NCI-H1105 treated with DMSO at 0.1 percent for 48 hours (cell line): ENCODE measurements at places on chromosomes 6 and 20.

GRCh38 chr6:139650941-139651340 lies 276.5 kb upstream of the CITED2 start:
- DNase-seq, result no peak

- no peak for DNase-seq
These were observed 144.7 kb downstream of the MYO6 start for GRCh38 chr6:75893776-75894152.

GRCh38 chr6:163455552-163455951 lies 41.0 kb downstream of the QKI start:
- DNase-seq, result no peak

- no peak for DNase-seq
These were observed 156.2 kb upstream of the EXOC2 start for GRCh38 chr6:849075-849506.

DNA sequence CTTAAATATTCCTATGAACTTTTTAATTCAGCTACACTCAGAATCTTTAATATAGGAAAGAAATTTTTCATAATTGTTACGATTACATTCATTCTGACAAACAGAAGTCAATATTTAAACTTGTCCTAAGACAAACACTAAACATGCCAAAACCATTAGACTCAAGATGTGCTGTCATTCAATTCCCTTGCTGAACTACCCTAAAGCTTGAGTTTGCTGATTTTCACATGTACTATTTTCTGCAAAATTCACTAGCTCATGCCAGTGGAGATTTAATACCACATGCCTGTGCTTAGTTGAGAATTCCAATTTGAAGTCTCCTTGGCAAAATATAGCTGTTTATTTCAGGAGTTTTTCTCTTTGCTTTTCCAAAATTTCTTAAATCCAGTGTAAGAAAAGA lies 448.0 kb downstream of the COL12A1 start:
- DNase-seq, result no peak

- no peak for DNase-seq
These were observed 298.6 kb upstream of the SUPT3H start for GRCh38 chr6:45676380-45676779.

DNA sequence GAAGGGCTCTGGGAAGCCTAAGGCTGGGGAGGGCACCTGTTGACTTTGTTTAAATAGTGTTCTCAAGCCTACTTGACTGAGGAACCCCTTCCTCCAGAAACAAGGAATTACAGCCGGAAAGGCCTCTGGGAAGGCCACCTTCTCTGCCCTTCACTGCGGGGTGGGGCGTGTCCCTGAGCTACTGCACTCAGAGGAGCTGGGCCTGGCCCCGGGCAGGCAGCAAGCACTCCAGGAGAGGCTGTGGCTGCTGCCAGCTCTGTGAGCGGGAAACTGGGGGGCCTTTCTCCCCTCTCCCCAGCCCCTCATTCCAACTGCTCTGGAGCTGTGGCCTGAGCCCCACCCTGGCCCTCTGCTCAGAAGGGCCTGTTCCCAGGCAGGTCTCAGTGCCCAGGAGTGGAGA lies 4.0 kb upstream of the OSBPL2 start:
- no peak for DNase-seq

- DNase-seq, result peak; percentile 21
These were observed 571 bp upstream of the FOXC1 start for GRCh38 chr6:1609041-1609647.

DNA sequence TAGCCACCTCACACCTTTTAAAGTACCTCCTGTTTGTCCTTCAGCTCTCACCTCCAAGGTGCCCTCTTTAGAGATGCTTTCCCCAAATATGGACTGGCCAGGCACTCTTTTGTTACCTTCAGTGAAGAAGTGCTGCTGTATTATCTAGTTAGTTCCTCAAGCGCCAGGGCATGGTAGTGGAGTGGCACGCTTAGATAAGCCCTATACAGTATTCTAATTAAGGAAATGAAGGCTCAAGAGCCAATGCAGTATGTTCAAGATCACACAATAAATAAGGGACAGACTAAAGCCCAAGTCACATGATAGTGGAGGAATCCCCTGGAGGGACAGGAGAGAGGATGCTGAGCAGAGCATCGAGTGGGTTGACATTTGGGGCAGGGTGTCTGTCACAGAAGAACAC lies 28.5 kb upstream of the GFOD1 start:
- no peak for DNase-seq

GRCh38 chr6:161168281-161168891 lies 105.5 kb downstream of the AGPAT4 start:
- peak; percentile 62 for DNase-seq

- DNase-seq, result no peak
These were observed 31.5 kb downstream of the PACSIN1 start for GRCh38 chr6:34497411-34497810.

DNA sequence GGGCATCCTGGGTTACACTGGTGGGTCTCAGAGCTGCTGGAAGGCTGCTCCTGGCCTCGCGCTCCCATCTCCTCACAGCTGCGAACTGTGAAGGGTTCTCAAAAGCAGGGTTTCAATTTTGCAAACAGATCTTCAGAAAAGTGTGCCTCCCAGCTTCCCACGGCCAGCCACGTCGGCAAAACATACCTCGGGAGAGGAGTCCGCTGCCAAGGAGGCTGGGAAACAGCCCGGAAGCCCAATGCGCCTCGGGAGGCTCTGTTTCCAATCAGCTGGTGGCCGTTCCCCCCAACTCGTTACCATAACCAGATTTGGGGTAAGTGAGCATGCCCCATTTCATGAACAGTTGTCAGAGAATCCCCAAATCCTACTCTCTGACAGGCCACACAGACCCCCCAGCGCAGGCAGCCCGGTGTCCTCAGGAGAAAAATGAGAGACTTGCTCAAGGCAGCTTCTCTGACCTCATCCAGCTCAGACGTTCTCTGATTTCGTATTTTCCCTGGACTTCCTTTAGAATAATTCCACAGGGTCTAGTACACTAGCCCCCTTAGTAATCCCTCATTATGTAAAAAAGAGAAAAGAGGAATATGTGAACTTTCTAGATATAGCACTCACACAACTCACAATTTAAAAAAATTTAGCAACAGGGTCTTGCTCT lies 98.4 kb downstream of the SNX5 start:
- DNase-seq, result no peak

GRCh38 chr6:91970700-91971099 lies 1383.8 kb upstream of the MAP3K7 start:
- DNase-seq, result no peak

GRCh38 chr6:12661432-12662089 lies 55.0 kb upstream of the PHACTR1 start:
- no peak for DNase-seq

DNA sequence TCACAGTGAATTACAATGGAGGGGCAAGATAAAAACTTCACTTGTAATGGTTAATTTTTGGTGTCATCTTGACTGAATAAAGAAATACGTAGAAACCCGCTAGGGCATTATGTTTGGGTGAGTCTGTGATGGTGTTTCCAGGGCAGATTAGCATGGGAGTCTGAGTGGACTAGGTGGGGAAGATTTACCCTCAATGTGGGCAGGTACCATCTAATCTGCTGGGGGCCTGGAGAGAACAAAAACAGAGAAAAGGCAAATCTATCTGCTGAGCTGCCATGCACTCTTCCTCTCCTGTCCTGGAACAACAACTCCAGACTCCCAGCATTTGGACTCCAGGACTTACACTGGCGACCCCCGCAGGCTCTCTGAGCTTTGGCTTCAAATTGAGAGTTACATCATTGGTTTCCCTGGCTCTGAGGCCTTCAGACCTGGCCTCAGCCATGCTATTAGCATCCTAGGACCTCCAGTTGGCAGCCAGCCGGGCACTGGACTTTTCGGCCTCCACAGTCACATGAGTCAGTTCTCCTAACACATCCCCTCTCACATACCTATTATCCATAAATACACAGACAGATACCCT lies 19.7 kb downstream of the NINL start:
- DNase-seq, result no peak

GRCh38 chr6:43246301-43247113 lies 3.2 kb downstream of the TTBK1 start:
- DNase-seq, result peak; percentile 61

DNA sequence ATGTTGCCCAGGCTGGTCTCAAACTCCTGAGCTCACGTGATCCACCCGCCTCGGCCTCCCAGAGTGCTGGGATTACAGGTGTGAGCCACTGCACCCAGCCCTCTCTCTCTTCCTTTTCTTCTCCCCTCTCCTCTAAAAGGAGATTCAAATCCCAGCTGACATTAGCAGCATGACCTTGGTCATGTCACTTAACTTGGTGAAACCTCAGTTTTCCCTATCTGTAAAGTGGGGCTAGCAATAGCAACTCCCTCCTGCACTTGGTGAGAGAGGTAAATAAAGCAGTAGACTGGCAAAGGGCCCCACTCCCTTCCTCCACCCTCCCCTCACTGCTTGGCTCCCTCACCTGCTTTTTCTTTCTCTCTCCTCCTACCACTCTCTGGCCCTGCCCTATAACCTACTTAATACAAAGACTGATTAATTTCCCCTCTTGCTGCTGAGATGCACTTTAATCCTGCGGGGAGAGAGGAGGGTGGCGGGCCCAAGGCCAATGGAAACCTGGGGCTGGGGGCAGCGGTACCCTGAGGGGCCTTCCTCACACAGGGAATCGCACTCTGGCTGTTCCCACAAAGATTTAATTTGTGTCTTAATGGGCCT lies 54.2 kb upstream of the ZFAND3 start:
- no peak for DNase-seq

DNA sequence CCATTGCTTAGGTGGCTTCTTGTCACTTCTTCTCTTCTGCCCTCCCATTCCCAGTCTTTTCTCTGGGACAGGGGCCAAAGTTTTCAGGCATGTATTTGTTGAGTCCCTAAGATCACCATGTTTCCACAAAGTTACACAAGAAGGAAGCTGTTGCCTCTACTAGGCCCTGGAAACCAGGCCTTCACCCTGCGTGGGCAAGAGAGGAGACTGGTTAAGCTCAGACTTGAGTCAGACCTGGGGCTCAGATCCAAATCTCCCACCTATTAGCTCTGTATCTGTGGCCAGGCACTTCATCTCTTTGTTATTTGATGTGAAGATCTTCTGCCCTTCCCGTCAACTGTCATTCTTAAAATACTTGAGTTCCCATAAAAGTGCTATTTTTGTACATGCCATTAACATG lies 154.6 kb downstream of the SASH1 start:
- no peak for DNase-seq

DNA sequence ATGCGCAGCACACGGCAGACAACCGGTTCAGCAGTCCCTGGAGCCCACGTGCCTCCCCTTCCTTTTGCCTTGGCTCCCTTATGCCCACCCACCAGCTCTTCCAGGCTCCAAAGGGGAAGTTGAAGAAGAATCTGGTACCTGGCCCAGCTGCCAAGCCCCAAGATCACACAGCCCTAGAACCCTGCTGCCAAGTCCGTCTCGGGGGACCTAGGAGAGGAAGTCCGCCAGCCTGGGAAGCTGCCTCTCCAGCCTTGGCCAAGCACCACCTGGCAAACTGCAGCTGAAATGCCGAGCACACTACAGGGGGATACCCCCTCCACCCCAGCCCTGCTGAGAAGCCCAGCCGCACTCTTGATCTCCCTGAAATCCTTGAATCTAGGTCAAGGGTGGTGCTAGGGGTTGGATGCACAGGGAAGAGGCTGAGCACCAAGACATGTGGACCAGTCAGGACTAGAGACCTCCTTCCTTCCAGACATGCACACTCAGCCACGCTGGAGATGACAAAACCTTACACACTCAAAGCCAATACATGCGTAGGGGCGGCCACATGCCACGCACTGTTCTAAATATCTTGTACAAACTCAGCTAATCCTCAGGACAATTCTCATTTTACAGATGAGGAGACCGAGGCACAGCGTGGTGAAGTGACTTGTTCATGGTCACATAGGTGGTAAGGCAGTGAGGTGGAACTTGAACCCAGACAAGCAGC lies 124.1 kb downstream of the PREX1 start:
- no peak for DNase-seq

- no peak for DNase-seq
These were observed 9.7 kb upstream of the AFDN start for GRCh38 chr6:167817016-167817415.

DNA sequence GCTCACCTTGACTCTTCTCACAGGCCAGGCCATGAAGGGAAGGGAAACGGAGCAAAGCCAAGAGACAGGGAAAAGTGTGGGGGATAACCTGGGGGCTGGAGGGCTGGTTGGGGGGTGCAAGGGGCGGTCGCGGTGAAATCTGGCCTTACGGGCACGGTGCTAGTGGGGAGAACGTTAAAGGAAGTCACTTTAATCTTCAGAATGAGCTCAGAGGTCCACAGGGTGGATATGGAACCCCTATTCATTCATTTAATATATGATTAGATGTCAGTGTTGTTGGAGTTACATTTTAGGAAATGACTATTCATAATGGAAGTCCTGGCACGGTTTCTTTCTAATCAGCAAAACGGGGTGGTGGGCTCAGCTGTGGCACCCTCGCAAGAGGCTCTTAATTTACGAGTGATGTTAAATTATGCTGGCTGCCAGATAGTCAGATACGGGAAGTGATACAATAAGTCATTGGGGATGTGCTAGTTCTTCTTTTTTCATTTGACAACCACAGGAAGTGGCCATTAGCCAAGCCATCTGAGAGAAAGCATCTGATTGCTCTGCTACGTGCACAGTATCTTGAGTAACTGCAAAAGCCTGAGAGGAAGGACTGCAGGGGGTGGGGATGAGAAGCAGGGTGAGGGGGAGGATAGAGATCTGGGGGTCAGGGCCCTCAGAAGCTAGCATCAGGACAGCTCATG lies 253.0 kb downstream of the QKI start:
- DNase-seq, result no peak

- peak; percentile 10 for DNase-seq
These were observed 41.6 kb downstream of the C6orf15 start for GRCh38 chr6:31070711-31071197.

- DNase-seq, result peak; percentile 5
These were observed 59.7 kb upstream of the SAMD3 start for GRCh38 chr6:130282234-130282995.

DNA sequence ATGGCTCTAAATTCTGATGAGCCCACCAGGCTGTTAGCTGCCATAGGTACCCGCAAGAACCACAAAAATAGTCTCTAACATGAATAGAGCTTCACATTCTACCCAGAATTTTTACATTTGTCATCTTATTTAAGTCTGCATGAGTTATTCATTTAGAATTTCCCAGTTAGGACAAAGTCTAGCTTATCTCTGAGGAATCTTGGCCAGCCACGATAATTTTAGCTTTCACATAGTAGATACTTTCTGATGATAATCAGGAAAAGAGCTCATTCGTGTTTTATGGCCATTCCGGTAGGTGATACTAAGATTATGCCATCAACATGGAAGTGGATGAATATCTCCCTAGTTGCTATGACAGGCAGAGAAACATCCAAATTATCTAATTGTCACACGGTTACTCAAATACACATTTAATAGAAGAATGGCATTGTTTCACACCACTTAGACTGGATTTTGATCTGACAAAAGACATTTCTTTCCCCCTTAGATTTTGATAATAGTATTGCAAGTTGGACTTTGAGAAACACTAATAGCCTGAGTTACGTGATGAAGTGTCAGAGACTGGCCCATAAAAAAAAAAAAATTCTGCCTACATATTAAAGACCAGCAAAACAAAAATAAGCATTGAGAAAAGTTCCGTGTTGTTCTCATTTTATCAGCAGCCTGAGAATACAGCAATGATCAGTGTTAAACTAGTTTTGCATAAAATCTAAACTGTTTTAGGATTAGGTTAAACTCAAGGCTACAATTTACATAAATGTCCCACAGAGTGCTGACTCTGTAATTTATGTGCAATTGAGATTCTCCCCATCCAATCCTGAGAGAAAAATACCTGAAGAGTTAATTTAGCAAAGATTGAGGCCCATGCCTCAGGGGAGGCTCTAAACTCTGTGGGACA lies 397.5 kb upstream of the ARID1B start:
- no peak for DNase-seq

- no peak for DNase-seq
These were observed 71.4 kb downstream of the MTFR2 start for GRCh38 chr6:136178749-136179148.
